Sciatic nerve (tissue), 2 donors: ENCODE measurements at places on chromosomes 11 and 22.

GRCh38 chr11:57205041-57205641 lies 23.4 kb downstream of the LRRC55 start:
- DNase-seq = no peak

GRCh38 chr11:20353829-20354434 lies 9.6 kb upstream of the HTATIP2 start:
- no peak for DNase-seq

- no peak for DNase-seq
These were observed 131.7 kb downstream of the MICAL2 start for GRCh38 chr11:12241971-12242672.

- DNase-seq = no peak
These were observed 529.8 kb upstream of the CADM1 start for GRCh38 chr11:116033931-116034553.

- DNase-seq = peak; percentile 51
These were observed at the start of gene GLB1L3 for GRCh38 chr11:134275534-134276395. Gene GLB1L3 (plus strand): TSS chr11:134276379. CDS start chr11:134276741, 362 bp downstream.
